ENCODE measurements at places on chromosomes 5 and 9.

GRCh38 chr5:149839761-149840160, 104.8 kb downstream of the PDE6A start:
- no peak for DNase-seq

DNA sequence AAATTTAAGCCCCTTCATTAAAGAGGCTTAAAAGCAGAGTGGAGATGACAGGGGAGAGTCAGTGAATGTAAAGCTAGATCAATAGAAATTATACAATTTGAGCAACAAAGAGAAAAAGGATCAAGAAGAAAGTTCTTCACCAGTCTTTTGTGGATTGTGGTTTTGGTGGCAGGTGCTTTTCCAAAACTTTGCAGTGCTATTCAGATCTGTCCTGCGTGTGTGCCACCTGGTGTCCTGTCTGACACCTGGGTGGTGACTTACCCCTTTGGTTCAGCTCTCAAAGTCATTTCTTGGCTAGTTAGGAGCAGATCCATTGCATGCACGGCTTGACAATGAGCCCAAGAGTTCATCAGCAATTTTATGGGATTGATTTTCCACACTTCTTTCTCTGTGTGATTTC, 69.4 kb downstream of the SREK1 start:
- DNase-seq = no peak

DNA sequence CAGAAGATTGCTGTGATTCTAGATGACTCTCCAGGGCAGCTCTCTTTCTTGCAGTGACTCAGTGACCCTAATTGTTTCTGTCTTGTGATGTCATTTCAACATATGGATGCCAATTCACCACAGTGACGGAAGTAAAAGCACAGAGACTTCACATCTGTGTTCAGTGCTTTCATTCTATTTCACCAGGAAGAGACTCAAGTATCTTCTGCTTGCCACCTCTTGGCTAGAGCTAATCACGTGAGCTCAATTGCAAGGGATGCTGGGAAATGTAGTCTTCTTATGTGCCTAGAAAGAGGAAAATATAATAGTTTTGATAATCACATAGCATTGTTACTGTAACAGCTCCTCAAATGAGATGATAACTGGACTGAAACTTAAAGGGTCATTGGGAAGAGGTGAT, 453.3 kb upstream of the KLF4 start:
- no peak for DNase-seq

- no peak for DNase-seq
Observed at GRCh38 chr9:136496181-136496580, 13.3 kb upstream of the SEC16A start.

DNA sequence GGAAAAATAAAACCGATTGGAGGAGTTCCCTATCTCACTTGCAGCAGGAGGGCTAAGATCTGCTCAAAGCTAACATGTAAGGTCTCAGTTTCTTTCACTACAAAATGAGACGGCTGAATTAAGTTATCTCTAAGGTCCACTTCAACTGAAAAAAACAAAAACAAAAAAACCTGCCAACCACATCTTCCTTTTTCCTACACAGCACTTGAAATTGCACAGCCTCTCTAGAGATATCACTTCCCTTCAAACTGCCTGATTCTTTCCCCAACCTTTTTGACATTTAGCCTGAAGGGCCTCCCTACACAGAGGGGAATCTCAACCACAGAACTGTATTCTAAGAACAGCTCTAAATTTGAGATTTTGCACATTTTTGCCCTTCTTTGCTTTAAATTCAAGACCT, 227.9 kb upstream of the TARS1 start:
- no peak for DNase-seq

GRCh38 chr5:60382716-60383115, 317.2 kb downstream of the DEPDC1B start:
- DNase-seq = peak; percentile 17

DNA sequence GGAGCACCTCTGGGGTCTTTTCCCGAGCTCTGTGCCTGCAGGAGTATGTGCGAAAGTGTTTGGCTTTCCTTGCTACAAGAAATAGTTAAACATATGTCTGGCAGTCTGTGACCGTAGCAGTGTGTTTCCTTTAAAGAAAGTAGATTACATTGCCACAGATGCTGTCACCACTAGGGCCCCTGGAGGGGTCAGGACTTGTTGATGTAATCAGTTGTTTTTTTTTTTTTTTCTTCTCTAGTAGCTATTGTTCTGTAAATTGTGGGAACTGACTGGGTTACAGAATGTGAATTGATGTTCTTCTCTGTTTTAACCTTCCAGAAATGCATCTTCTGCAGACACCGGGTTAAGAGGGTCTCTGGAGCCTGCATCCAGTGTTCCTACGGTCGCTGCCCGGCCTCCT, 345.6 kb downstream of the KDM4C start:
- DNase-seq = peak; percentile 41

DNA sequence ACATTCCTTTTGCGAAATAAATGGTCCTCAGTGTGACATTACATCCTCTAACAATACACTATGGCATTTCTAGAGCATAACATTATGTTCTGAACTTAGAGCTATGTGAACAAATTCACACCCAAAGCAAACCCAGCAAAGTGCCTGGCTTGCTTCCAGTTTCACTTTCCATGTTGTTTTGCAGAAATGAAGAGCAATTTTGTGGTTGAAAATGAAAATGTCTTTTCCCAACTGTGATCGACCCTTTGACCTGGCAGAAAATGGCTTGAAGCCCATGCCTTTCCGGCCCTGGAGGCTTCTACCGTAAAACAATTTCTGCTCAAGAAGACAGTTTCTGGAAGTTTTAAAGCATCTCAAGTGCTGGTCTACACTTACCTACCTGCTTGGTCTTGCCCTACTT, 344.7 kb upstream of the RGMB start:
- DNase-seq = peak; percentile 91

DNA sequence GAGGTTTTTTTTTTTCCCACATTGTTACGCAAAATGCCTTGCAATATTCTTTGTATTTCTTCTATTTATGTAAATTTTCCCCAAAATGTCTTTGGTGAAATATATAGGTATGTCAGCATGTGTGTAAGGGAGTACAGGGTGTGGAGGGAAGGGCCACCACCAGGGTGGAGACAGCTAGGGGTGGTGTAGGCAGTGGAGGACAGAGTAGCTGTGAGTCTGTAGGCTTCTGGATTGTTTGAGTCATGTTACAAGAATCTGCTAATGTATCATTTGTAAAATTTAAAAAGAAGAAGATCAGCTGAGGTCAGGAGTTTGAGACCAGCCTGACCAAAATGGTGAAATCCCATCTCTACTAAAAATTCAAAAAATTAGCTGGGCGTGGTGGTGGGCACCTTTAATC, 175.5 kb downstream of the NXNL2 start:
- no peak for DNase-seq

- no peak for DNase-seq
Observed at GRCh38 chr9:137027369-137028262, at the start of gene ABCA2. Gene ABCA2 (minus strand): TSS chr9:137028237. CDS start chr9:137028140, 97 bp downstream.

- DNase-seq = no peak
Observed at GRCh38 chr9:70551396-70551795, 136.9 kb upstream of the KLF9 start.

DNA sequence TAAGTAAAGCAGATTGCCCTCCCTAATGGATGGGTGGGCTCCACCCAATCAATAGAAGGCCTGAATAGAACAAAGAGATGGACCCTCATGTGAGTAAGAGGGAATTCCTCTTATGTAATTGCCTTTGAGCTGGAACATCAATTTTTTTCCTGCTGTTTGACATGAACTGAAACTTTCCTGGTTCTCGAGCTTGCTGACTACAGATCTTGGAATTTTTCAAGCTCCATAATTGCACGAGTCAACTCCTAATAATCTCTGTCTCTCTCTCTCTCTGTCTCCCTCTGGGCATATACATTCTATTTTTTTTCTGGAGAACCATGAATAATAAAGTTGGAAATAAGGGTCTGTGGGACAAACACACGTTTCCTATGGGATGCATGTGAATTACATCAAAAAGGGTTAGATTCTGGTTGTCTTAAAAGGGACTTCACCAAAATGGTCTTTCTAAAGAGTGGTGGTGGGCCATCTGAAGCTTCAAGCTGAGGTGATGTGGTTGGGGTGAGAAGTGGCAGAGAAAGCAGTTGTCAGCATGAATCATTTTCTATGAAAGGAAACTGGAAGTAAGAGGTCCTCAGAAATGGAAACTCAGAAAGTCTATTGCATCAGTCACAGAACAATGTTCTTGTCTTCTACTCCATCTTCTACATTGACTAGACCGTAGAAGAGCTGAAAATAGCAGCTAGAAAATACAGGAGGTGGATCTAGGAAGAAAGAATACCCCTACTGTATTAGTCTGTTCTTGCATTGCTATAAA, 47.0 kb upstream of the HOMER1 start:
- DNase-seq = no peak

- DNase-seq = no peak
Observed at GRCh38 chr9:76637416-76637815, 126.8 kb upstream of the PCA3 start.

- DNase-seq = peak; percentile 75
Observed at GRCh38 chr5:139061274-139061673, 136.9 kb downstream of the SIL1 start.

GRCh38 chr5:159171274-159171673, 38.1 kb downstream of the RNF145 start:
- no peak for DNase-seq

DNA sequence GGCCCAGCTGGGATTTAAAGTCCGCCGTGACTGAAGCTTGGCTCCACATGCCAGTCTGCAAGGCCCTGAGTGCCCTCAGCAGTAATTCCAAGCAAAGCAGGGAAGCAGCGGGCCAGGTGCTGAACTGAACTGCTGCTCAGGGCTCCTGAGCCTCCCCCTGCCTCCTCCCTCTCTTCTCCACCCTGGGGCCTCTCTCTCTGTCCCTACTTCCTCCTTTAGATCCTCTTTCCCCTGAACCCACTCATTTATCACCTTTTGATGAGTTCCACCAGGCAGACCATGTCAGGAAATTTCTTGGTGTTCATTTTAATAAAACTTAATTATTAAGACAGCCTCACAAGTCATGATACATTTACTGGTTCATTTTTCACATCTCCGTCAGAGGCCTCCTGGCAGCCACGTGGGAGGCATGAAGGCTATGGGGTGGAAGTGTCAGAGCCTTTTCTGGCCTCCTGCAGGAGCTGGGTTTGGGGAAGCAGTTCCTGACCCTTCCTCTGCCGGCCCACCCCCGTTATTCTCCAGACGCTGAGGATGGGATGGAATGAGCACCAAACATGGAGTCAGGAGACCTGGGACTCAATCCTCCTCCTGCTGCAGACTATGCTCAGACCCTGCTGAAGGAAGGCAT, 32.2 kb upstream of the KCNIP1 start:
- no peak for DNase-seq

GRCh38 chr5:155594270-155594669, 580.7 kb downstream of the KIF4B start:
- no peak for DNase-seq

DNA sequence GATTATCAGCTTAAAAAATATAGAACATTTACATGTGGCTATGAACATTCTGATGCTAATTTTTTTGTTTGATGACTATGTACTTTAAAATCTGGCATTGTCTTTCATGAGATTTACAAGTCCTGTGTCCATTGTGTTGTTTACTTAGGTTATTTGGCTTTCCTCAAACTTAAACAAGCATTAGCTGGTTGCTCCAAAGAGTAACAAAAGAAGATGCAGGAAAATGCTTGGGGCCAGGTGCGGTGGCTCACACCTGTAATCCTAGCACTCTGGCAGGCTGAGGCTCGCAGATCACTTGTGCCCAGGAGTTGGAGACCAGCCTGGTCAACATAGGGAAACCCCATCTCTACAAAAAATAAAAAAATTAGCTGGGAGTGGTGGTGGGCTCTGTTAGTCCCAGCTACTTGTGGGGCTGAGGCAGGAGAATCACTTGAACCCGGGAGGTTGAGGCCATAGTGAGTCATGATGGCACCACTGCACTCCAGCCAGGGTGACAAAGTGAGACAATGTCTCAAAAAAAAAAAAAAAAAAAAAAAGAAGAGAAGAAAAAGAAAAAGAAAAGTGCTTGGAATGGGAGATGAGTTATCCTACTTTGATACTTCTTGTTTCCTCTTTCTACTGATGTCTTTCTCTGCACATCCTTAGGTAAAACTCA, 39.7 kb downstream of the PAM start:
- DNase-seq = no peak

DNA sequence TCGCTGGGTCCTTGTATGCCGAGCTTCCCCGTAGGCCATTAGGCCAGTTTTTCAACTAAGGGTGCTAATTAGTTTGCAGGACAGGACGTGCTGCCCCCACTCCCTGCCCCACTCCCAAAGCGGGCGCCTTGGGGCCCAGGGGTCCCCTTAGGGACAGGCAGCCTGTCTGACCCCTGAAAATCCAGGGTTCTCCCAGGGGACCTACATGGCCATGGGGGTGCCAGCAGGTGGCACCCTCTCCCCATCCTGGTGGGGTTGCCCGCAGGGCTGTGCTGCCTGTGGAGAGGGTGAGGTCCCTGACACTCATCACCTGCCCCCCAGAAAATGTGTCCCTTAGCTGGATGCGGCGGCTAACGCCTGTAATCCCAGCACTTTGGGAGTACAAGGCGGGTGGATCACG, 8.5 kb upstream of the CCDC187 start:
- DNase-seq = no peak

All from brain microvascular endothelial cell (primary cell).